ENCODE measurements at places on chromosomes 5 and 9.
A peak's percentile ranks its signal among the peaks of the same experiment; 100 is the strongest.

DNA sequence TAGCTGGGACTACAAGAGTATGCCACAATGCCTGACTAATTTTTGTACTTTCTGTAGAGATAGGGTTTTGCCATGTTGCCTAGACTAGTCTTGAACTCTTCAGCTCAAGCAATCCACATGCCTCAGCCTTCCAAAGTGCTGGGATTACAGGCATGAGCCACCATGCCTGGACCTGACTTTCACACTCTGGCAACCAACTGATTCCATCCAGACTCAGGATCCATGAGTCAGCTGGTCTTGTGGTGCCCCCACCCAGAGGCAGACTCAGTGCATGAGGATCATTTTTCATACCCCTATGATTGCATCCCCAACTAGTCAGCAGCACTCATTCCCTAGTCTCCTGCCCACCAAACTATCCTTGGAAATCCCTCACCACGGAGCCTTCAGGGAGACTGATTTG is 375.9 kb downstream of the ANXA1 start:
- no peak for DNase-seq

DNA sequence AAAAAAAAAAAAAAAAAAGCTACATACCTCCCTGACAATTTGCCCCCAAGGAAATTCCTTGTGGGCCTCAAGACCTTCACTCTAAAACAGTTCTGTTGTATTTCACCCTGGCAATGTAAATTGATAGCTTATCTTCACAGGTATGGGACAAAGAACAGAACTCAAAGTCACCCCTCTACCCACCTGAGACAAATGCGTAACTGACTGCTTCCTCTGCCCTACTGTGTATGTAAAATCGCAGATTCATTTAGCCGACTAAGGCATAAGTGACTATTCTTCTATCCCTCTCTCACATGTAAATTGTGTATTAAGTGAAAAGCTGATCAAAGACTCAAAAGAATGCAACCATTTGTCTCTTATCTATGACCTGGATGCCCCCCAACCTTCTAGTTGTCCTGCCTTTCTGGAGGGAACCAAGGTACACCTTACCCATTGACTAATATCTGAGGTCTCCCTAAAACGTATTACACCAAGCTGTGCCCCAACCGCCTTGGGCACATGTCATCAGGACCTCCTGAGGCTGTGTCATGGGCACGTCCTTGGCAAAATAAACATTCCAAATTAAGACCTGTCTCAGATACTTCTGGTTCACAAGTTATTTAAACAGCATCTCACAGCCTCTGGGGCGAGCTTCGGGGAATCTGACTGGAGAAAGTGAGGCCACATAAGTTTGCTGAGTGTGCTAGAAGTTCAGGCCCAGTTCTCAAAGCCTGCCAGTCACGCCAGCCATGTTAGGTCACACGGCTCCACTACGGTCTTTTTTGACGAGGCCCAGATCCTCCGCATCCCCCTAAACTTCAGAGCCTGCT is 954 bp downstream of the TBCA start:
- no peak for DNase-seq

DNA sequence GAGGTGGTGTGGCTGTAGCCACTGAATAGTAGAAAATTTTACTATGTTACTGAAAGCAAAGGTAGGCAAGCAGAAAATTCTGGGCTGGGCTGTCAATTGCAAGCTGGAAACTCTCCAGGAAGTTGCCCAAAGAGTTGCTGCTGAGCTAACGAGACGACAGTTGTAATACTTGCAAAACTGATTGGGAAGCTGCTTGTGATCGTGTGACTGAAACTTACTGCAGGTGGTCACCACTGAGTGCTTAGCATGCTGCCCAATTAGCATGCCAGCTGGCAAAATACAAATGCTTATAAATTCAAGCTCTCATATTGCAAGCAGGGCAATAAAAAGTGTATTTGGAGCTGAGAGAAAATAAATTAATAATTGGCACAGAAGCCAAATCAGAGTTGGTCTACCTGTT is 758.5 kb upstream of the EDIL3 start:
- DNase-seq: no peak

GRCh38 chr5:40995801-40996586 is 75.1 kb downstream of the MROH2B start:
- no peak for DNase-seq

GRCh38 chr5:172395483-172395882 is 58.8 kb downstream of the SH3PXD2B start:
- DNase-seq: no peak

GRCh38 chr9:69757996-69758675 is 1.7 kb downstream of the PTAR1 start:
- no peak for DNase-seq

GRCh38 chr5:148963664-148964063 is 99.2 kb downstream of the SH3TC2 start:
- DNase-seq: peak; percentile 89

GRCh38 chr5:126366199-126366560 is 57.0 kb upstream of the GRAMD2B start:
- no peak for DNase-seq

GRCh38 chr5:179806250-179807048 is at the start of gene MGAT4B:
Gene MGAT4B, minus strand, starts transcription at chr5:179806866. Its CDS starts 283 bp downstream, at chr5:179806583.
- DNase-seq: peak; percentile 95

DNA sequence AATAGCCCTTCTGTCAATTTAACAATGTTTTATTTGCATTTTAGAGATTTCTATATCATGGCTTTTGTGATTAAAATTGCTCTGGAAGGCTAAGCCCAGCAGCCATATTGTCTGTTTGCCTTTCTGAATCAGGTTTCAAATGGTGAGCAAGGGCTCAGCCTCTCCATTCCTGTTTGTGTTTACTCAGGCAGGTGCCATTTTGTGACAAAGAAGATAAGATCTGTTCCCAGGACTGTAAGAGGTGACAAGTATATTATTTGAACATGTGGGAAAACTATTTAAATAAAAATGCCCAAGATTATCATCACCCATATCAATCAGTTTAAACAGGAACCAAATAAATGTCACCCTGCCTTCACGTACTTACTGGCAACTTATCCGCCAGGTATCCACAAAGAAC is 641.3 kb upstream of the KLF4 start:
- no peak for DNase-seq

DNA sequence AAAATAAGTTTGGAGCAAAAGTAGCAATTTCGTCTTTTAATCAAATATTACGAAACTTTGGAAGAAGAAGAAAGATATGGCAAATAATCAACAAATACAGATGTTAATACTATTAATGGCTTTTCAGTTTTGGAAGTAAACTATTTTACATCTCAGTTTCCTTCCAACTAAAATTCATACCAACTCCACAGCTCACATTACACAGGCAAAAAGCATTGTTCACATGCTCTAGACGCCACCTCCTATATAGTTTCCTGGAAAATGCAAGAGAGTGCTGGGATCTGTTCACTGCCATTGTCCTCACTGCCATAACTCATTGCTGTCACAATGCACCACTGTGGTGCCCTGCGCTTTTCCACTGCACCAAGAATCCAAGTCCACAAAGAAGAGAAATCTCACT is 149.0 kb upstream of the FTMT start:
- no peak for DNase-seq

GRCh38 chr5:120778491-120779484 is 314.7 kb downstream of the PRR16 start:
- no peak for DNase-seq

DNA sequence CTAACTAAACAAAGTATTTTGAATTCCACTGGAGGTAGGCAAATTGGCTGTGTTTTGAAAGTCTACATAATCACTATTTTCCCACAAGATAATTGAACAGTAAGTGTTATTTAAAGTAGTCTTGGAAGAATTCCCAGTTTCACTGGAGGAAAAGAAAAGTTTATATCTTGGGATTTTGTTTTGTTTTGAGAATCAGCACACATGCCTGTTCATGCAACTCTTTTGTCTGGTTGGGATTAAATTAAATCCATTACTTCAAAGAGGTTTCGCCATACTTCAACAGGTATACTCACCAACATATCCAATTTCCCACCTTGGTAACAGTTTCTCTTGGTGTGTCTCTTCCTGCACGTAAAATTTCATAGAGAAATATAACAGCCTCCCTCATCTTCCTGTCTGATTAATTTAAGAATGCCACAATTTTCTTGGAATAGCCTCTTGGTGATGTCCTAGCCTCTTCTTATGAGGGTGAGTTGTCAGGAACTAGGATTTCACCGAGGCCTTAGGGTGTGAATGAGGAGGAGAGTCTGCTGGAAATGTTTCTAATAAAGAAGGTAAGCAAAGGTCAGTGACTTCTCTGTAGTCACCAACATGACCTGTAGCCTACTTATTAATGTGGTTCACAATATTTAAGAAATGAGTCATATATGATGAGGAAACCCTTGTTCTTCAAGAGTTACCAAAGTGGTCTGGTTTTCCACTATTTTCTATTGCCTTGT is 48.1 kb downstream of the ITGA2 start:
- no peak for DNase-seq

DNA sequence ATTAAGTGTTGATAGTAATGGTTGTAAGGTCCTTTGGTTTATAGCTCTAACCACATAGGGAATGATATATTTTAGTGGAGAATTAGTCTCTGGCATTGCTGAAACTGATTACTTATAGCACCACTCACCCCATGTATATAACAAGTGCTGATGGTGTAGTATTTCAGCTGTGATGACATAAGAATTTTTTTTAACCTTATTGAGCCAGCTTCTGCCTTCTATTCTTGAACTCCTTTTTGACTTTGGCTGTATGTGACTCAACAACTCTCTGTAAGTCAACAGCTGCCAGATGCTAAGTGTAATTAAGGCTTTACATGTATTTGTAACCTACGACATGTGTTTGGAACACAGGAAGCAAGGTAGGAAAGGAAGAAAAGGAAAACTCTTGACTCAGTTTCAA is 929.6 kb upstream of the WWC1 start:
- no peak for DNase-seq

DNA sequence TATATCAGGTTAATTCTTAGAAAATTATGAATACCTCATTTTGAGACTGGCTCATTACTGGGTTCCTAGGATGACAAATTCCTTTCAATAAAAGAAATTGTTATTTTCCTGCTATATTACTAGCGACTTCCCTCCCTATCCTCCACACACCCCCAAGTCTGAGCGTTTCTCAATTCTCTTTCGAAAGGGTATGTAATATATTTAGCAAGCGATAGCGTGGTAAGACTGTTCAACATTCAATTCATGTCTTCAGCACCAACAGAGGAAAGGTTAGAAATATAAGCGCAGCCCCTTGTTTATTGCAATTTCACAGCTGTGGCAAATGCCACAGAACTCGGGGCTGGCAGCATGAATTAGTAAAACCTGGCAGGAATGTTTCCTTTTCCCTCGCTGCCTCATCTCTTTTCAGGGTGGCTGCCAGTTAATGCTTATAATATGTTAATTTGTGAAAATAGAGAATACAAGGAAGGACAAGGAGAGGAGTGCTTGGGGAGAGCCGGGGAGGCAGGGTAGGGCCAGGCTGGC is 152.7 kb upstream of the TBCA start:
- DNase-seq: no peak

DNA sequence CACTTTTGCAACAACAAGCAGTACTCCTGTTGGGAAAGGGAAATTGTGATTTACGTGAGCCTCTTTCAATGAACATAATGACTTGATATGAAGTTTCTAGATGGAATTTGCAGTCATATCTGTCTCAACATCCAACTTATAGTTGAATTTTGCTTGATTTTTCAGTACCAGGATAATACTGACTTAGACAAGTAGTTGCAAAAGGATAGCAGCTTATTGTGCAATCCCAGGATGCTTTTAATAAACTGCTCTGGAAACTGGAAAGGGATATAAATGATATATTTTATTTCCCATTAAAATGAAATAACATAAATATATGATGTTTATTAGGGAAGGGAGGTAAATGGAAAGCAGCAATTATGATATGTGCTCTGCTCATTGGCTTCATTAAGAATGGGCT is 174.4 kb upstream of the RGMB start:
- no peak for DNase-seq
